ENCODE measurements at places on chromosomes 13 and 19.

GRCh38 chr19:13796301-13797057, 1.2 kb downstream of the ZSWIM4 start:
- DNase-seq = no peak

DNA sequence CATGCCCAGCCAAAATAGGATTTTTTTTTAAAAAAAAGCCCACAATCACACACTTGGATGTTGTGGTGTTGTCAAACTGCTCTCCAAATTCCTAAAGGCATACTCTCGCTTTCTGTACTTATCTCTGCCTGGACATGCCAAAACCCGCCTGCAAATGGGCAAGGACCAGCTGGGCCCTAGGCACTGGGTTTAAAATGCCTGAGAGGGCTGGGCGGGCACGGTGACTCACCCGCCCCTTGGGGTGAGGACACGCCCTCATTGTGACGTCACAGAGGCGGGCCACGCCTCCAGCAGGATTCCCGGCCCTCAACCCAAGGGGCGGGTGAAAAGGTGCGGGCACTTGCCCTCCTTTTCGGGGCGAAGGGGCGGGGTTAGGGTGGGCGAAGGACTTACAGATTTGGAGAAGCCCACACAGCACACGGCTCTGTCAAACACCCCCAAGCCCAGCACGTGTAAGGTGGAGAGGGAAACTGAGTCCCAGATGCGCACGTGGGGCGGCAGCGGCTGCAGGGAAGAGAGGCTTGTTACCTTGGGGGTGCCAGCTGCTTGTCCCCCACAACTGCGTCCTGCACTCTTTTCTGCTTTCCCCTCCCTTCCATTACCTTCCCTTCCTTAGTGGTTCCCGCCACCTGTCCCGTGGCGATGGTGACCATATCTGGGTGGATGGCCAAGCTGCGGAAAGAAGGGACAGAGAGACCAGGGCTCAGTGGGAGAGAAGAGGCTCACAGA, 6.6 kb downstream of the EML2 start:
- peak; percentile 25 for DNase-seq

DNA sequence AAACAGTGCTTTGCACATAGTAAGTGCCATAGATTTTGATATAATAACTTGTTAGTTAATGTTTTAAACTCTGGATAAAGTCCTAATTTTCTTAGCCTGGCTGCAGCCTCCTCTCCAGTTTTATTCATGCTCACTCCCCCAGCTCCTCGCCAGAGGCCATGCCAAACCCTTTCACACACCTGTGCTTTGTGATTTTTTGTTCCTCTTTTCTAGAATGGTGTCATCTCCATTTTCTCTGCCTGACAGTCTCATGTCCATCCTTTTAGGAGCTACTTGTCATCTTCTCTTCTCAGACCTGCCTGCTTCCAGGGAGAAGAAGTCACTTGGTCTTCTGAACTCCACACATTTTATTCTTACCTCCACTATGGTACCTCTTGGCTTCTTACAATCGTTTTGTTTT, 55.8 kb upstream of the SPATA13 start:
- DNase-seq = no peak

DNA sequence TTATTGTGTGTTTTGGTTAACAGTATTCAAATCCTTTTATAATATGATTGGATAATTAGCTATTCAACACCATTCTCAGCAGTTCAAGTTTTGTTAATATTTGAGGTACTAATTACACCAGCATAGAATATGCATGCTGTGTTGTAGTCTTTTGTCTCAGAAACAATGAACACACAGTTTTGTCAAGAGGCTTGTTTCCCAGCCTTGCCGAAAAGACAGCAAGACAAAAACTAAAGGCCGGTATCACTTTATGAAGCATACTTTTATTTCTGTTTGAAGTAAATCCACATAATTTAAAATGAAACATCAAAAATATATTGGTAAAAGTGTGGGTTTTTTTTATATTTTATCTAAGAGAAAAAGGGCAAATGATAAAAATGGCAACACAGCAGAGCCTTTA, 7.5 kb downstream of the GPR180 start:
- no peak for DNase-seq

- DNase-seq = no peak
These were observed 2.5 kb upstream of the NR2C2AP start for GRCh38 chr19:19205416-19206410.

DNA sequence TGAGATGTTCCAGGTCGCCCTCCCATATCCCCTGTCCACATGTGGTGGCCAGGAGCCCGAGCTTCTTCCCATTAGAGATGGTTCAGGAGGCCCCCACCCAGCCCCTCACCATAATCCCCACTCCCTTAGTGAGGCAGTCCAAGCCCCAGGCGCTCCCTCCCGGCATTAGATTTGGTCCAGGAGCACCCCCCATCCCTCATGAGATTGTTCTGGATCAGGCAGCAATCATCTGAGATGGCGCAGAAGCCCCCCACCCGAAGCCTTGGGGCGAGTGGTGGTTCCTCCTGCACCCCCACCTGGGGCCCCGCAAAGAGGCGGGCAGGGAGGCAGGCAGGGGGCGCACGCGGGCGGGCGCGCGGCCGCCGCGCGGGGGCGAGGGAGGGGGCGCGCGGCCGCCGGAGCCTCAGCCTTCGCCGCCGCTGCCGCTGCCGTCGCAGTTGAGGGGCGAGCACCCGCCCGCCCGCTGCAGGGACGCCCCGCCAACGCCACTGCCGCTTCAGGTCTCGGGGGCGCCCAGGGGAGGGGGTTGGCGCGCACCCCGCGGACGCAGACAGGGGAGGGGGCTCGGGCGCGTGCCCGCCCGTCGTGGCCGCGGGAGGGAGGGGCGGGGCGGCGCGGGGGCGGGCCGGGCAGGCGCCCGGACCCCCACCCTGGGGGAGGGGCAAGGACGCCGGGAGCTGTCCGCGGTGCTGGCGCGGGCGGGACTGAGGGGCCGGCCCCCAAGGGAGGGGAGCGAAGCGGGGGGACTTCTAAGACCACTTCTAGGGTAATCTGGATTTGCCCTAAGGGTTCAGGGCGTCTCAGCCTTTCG, 46.4 kb upstream of the SHKBP1 start:
- DNase-seq = no peak

- DNase-seq = no peak
These were observed 2.3 kb downstream of the TFDP1 start for GRCh38 chr13:113586661-113587479.

- DNase-seq = no peak
These were observed 1.6 kb downstream of the URI1 start for GRCh38 chr19:29943615-29944014.

DNA sequence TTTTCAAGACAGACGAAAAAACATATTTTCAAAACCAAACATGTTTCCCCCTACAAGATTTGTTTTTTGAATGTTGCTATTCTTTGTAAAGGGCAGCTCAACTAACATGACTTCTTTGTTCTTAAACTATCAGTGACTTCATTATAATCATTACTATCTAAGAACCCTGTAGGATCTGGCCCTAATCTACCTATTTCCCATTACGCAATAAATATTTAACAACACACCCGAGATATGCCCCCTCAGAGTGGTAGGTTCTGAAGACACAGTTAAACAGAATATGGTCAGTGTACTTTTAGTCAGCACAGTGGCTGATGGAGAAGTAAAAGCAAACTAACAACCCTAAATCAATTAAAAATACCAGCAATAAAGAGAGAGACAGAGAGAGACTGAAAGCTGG, 186.9 kb downstream of the DIAPH3 start:
- DNase-seq = no peak

DNA sequence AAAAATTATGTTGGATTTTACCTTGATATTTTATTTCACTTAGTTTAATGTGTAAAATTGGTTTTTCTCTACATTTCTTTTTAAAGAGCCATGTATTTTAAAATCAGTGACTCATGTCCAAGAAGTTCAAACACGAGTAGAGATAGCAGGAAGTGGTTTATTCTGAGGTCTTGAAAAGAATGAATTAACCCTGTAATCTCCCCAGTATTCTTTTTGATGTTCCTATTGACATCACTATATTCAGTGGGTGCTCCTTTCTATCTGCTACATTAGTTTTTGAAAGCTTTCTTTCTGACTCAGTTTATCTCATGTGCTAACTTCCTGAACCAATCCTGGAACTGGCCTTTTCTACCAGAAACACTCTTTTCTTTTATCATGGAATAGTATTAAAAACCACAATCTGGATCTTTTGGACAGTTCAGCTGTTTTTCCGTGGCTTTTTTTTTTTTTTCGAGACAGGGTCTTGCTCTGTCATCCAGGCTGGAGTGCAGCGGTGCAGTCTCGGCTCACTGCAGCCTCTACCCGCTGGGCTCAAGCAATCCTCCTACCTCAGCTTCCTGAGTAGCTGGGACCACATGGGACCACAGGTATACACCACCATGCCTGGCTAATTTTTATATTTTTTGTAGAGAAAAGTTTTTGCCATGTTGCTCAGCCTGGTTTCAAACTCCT, 114.9 kb downstream of the PCCA start:
- DNase-seq = no peak

DNA sequence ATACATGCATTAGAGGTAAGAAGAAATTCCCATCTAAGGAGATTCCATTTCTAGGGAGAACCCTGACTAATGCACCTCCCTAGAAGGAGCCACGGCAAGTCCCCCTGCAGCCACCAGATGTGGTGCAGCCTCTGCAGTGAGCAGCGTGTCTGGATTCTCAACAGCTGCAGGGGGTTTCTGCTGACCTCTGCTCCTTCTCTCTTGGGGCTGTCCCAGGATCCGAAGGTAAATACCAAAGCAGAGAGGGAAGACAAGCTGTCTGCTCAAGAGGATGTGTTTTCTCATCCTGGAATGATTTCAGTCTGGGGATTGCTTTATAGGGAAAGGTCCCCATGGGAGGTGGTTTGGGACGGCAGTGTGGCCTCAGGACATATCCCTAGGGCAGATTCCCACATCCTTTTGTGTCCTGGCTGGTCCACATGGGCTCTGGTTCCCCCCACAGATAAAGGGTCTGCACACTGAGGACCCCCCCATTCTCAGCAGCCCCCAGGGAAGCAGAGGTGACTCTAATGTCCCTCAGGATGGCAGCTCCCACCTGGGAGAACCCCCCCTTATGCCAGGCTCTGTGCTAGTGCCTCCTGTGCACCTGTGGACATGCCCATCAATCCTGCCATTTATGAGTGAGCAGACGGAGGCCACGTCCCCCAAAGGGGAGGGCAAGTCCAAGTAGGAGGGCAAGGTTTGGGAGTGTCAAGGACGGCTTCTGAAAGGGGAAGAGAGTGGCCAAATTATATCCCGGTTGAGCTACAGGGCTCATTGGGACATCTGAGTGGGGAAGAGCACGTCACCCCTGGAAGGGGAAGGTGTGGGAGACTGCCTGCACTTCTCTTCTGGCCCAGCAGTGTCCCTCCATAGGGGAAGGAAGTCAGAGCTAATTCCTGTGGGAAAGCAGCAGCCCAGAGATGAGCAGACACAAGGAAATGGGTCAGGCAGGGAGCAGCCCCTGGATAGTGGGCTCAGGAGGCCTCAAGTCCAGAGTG, 10.2 kb upstream of the OR10H5 start:
- DNase-seq = no peak

DNA sequence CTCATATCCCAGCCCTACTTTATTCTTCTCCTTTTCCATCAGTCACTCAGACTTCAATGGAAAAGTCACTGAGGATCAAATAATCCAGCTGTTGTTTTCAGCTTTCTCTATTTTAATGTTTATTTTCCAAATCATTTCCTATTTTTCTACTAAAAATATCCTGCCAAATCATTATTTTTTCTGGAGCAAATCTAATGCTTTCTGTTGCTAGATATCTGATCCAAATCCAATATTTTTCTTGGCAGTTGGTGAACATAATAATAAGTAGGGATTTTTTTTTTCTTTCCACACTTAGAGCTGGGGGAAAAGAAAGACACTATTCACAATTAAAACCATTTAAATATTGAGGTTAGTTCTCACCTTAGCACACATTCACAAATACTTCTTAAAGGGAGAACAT, 656.1 kb downstream of the DACH1 start:
- DNase-seq = no peak

DNA sequence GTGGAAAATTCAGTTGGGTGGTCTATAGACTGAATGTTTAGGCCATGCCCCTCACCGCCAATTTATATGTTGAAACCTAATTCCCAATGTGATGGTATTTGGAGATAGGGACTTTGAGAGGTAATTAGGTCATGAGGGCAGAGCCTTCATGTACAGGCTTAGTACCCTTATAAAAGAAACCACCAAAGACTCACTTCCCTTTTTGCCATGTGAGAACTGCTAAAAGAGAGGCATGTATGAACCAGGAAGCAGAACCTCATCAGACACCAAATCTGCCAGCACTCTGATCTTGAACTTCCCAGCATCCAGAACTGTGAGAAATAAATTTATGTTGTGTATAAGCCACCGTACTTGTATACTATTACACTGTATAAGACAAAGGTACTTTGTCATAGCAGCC, 40.6 kb downstream of the UQCRFS1 start:
- DNase-seq = no peak

- DNase-seq = no peak
These were observed 162.9 kb downstream of the NHLRC3 start for GRCh38 chr13:39201180-39201579.

- DNase-seq = no peak
These were observed 8.9 kb downstream of the ZNF541 start for GRCh38 chr19:47564081-47564480.

- DNase-seq = peak; percentile 27
These were observed 1.7 kb upstream of the PTGER1 start for GRCh38 chr19:14476673-14477401.

DNA sequence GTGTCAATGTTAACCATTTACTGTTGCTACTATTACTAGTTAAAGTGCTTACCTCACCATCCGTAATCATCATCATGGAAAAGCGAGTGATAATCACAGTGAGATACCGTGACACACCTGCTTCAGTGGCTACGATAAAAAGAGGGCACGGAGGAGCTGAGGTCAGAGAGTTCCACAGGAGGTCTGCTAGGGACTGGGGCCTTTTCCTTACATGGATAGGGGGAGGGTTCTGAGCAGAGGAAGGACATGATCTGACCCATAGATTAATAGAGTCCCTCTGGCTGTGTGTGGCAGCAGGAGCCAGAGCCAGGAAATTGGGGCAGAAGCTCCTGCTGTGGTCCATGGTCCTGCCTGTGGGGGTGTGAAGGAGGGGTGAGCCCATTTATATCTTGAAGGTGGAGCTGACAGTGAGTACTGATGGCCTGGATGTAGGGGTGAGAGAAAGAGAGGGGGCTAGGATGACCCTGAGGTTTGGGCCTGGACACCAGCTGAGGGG, 136.7 kb downstream of the SIPA1L3 start:
- DNase-seq = no peak

GRCh38 chr13:60213236-60213744, 49.6 kb upstream of the DIAPH3 start:
- DNase-seq = no peak

Measured in stimulated activated CD8-positive, alpha-beta memory T cell treated with anti-CD3 and anti-CD28 coated beads, Interleukin-15, amount 100 ng/mL, for 48 hours (primary cell).